ENCODE measurements at places on chromosomes 7 and 10. TPM values are rescaled to one million over a fixed set of nuclear protein-coding genes. Genes with fewer than 3 reads are reported as not detected.

The AOC1 gene
- total RNA-seq: 0.16 TPM

The MINDY4 gene
- 1.3 TPM for total RNA-seq

The MOGAT3 gene
- not detected for total RNA-seq

The TFPI2 gene
- total RNA-seq: not detected

- no peak overlapping the region for H3K27ac ChIP-seq
- no peaks in the 10 kb centered on the region for H3K4me1 ChIP-seq
- peaks cover 19% of the 10 kb centered on the region for H3K27me3 ChIP-seq
- no peak for DNase-seq
Measured at GRCh38 chr10:48626986-48627731, 22.3 kb upstream of the ARHGAP22 start.

DNA sequence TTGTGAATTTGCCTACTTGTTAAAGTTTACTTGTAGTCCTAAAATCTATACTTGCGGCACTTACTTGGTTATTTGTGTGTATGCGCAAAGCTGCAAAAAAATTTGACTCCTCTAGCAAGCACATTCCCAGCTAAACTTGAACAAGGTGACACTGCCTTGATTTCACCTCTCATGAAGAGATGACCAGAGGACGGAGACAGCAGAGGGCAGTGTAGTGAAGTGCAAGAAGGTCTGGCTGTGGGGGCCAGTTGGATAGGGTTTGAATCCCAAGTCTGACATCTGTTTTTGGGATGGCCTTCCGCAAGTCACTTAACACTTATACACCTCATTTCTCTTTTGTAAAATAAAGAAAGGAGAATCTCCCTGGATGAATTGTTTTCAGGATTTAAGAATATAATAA is 15.7 kb downstream of the SLK start:
- peaks cover 54% of the 10 kb centered on the region for H3K4me1 ChIP-seq
- peaks cover 6% of the 10 kb centered on the region for H3K36me3 ChIP-seq
- no peaks in the 10 kb centered on the region for H3K27me3 ChIP-seq
- H3K27ac ChIP-seq: no peak overlapping the region

GRCh38 chr7:136229790-136230189 is 252.6 kb upstream of the MTPN start:
- H3K4me3 ChIP-seq: no peak overlapping the region
- no peak for DNase-seq
- no peaks in the 10 kb centered on the region for H3K4me1 ChIP-seq
- H3K27me3 ChIP-seq: no peaks in the 10 kb centered on the region
- H3K36me3 ChIP-seq: no peaks in the 10 kb centered on the region
- H3K27ac ChIP-seq: no peak overlapping the region

- DNase-seq: no peak
- H3K36me3 ChIP-seq: peaks cover 42% of the 10 kb centered on the region
- peak overlapping the region; percentile 99 for H3K27ac ChIP-seq
- no peaks in the 10 kb centered on the region for H3K27me3 ChIP-seq
- H3K4me1 ChIP-seq: peaks cover 54% of the 10 kb centered on the region
- no peak overlapping the region for H3K4me3 ChIP-seq
Measured at GRCh38 chr7:156778668-156779067, 114.3 kb downstream of the LMBR1 start.

DNA sequence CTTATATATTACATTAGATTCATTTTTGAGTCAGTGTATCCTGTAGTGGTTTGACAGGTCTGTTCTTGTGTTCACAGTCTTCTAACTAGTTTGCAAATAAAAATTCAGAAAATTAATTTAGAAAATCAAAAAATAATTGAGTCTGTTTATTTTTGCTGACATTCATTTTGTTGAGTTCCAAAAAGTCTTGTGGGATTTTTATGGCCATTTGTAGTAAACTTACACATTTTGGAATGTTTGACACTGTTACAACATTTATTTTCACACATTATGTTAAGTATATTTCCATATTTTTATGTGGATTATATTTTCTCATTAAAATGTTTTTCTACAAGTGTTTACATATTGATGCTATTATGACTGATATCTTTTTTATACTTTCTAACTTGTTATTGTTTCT is 16.4 kb downstream of the RABGEF1 start:
- H3K4me3 ChIP-seq: no peak overlapping the region
- no peaks in the 10 kb centered on the region for H3K27me3 ChIP-seq
- H3K27ac ChIP-seq: no peak overlapping the region
- H3K4me1 ChIP-seq: peaks cover 21% of the 10 kb centered on the region
- no peak for DNase-seq

DNA sequence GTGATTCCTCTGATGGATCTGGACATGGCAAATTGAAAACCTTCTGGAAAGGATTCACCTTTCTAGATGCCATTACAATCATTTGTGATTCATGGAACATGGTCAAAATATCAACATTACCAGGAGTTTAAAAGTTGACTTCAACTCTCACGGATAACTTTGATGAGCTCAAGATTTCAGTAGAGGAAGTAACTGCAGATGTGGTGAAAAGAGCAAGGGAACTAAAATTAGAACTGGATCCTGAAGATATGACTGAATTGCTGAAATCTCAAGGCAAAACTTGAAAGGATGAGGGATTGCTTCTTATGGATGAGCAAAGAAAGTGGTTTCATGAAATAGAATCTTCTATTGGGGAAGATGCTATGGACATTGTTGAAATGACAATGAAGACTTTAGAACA is 293.6 kb downstream of the ARHGAP12 start:
- no peak overlapping the region for H3K27ac ChIP-seq
- DNase-seq: no peak
- H3K4me3 ChIP-seq: no peak overlapping the region
- H3K4me1 ChIP-seq: no peaks in the 10 kb centered on the region
- H3K27me3 ChIP-seq: peaks cover 1% of the 10 kb centered on the region

GRCh38 chr10:72310636-72311035 is 36.9 kb downstream of the DDIT4 start:
- no peak overlapping the region for H3K4me3 ChIP-seq
- peaks cover 47% of the 10 kb centered on the region for H3K4me1 ChIP-seq
- no peaks in the 10 kb centered on the region for H3K36me3 ChIP-seq
- DNase-seq: no peak

DNA sequence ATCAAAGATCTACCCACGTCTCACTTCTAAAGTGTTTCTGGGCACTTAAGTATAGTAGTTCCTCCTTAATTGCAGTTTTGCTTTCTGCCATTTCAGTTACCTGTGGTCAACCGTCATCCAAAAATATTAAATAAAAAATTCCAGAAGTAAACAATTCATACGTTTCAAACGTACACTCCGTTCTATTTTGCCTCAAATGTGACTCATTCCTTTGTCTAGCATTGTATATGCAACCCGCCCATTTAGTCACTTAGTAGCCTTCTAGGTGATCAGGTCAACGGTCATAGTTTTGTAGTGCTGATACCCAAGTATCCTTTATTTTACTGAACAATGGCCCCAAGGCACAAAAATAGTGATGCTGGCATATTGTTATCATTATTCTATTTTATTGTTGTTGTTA is 33.8 kb downstream of the HGF start:
- H3K4me3 ChIP-seq: no peak overlapping the region
- no peak for DNase-seq
- no peaks in the 10 kb centered on the region for H3K36me3 ChIP-seq
- H3K4me1 ChIP-seq: no peaks in the 10 kb centered on the region

GRCh38 chr7:36928311-36928710 is 204.0 kb upstream of the AOAH start:
- no peaks in the 10 kb centered on the region for H3K27me3 ChIP-seq
- H3K4me3 ChIP-seq: no peak overlapping the region
- H3K4me1 ChIP-seq: peaks cover 16% of the 10 kb centered on the region
- peaks cover 51% of the 10 kb centered on the region for H3K36me3 ChIP-seq
- no peak overlapping the region for H3K27ac ChIP-seq

DNA sequence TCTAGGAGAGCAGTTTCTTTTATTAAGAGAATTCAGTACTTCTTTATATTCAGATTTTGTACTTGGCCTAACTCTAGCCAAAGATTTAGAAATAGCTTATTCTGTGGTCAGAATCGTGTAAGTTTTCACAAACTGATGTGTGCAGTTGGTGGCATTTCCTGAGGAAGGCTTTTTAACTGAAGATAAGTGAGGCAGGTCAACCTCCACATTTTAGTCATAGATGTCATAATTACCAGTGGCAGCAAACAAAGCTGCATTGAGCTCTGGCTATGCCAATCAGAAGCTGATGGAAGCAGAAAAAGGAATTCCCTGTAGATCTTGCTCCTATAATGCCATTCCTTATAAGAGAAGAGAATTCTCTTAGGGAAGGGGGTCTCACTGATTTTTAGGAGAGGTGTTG is 141.3 kb upstream of the SP8 start:
- H3K4me3 ChIP-seq: no peak overlapping the region
- no peaks in the 10 kb centered on the region for H3K36me3 ChIP-seq
- DNase-seq: no peak
- no peaks in the 10 kb centered on the region for H3K4me1 ChIP-seq
- H3K27ac ChIP-seq: no peak overlapping the region

DNA sequence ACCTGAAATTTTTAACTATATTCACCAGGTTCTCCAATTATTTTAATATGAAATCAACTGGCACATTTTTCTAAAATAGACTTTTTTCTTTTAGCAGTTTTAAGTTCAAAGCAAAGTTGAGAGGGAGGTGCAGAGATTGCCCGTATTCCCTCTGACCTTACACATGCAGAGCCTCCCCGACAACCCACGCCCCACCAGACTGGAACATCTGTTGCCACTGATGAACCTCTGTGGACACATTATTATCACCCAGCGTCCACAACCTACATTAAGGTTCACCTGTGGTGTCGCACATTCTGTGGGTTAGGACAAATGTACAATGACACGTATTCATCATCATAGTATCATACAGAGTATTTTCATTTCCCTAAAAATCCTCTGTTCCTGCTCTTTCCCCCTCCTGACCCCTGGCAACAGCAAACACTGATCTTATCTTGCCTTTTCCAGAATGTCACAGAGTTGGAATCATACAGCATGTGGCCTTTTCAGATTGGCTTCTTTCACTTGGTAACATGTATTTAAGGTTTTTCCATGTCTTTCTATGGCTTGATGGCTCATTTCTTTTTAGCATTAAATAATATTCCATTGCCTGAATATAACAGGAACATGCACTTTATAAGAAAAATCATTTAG is 37.1 kb downstream of the COBL start:
- no peaks in the 10 kb centered on the region for H3K27me3 ChIP-seq
- H3K4me1 ChIP-seq: no peaks in the 10 kb centered on the region
- H3K27ac ChIP-seq: no peak overlapping the region
- no peak for DNase-seq
- H3K36me3 ChIP-seq: no peaks in the 10 kb centered on the region
- H3K4me3 ChIP-seq: no peak overlapping the region

DNA sequence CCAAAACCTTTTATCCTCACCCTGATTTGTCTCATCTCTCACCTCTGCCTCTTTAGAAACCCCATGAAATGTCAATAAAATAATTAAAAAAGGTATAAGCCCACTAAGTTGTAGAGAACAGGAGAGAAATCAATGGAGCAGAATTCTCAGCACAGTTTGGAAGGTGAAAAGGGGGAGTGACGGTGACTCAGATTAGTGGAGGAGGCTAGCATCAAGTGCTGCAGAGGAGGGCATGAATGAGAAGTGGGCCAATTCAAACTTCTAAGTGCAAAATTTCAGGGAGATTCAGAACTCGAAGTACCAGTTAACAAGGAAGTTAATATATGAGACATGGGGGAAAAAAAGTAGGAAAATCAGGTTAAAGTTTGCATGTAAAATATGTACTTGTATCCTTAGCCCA is 34.9 kb upstream of the ETV1 start:
- H3K4me3 ChIP-seq: no peak overlapping the region
- no peaks in the 10 kb centered on the region for H3K36me3 ChIP-seq
- H3K4me1 ChIP-seq: no peaks in the 10 kb centered on the region
- no peak for DNase-seq

GRCh38 chr7:24042028-24042427 is 242.0 kb upstream of the NPY start:
- no peak overlapping the region for H3K4me3 ChIP-seq
- peaks cover 4% of the 10 kb centered on the region for H3K27me3 ChIP-seq
- H3K36me3 ChIP-seq: no peaks in the 10 kb centered on the region
- H3K27ac ChIP-seq: no peak overlapping the region
- no peaks in the 10 kb centered on the region for H3K4me1 ChIP-seq

- no peak overlapping the region for H3K27ac ChIP-seq
- peaks cover 24% of the 10 kb centered on the region for H3K4me1 ChIP-seq
- DNase-seq: no peak
- peaks cover 2% of the 10 kb centered on the region for H3K27me3 ChIP-seq
Measured at GRCh38 chr10:88838766-88839350, 12.8 kb downstream of the ANKRD22 start.

DNA sequence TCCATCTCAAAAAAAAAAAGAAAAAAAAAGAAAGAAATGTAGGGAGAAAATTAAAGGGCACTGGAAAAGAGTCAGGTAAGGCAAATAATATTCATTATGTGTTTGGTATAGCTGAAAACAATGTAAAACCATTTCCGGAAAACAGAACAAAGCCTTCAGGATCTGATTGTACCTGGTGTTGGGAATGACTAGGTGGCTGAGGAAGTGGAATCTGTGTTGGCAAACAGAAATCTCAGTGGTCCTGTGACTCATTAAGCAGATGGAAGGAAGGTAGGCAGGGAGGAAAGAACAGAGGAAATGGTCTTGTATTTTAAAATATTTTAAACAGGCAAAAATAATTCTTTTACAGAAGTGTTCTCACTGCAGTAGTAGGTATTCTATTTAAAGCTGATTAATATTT is 55.7 kb upstream of the GATA3 start:
- H3K4me1 ChIP-seq: peaks cover 2% of the 10 kb centered on the region
- H3K36me3 ChIP-seq: peaks cover 31% of the 10 kb centered on the region
- H3K27ac ChIP-seq: no peak overlapping the region
- DNase-seq: no peak
- H3K4me3 ChIP-seq: no peak overlapping the region

DNA sequence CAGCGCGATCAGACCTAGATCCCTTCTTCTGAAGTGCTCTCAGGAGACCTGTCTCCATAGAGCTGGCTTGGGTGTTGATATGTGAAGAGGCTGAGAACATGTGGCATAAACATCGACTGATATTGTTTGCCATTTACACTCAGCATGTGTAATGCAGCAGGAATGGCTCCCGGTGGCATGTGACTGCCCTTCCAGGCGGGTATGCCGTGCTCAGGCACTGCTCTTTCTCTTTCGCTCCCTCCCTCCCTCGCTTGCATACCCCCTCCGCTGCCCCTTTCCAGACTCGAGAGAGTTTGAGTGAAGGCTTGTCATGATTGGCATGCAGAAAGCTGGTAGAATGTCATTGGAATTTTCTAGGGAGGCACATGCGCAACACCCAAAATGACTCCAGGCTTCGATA is 107.3 kb upstream of the PDCD4 start:
- peaks cover 10% of the 10 kb centered on the region for H3K4me1 ChIP-seq
- no peak for DNase-seq
- no peaks in the 10 kb centered on the region for H3K36me3 ChIP-seq
- peaks cover 2% of the 10 kb centered on the region for H3K27me3 ChIP-seq

DNA sequence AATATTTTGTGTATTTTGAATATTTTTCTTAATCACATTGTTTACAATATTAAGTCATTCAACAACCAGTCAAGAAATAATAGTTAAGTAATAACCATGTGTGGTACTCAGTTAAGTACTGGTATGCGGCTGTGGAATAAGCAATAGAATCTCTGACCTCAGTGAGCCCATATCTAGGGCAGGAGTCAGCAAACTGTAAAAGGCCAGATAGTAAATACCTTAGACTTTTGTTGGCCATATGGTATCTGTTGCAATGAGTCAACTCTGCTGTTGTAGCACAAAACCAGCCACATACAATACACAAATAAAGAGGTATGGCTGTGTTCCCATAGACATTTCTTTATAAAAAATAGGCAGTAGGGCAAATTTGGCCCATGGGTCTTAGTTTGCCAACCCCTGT is 311.6 kb upstream of the SEMA3A start:
- no peaks in the 10 kb centered on the region for H3K27me3 ChIP-seq
- no peaks in the 10 kb centered on the region for H3K36me3 ChIP-seq
- DNase-seq: no peak
- H3K4me1 ChIP-seq: no peaks in the 10 kb centered on the region
- no peak overlapping the region for H3K4me3 ChIP-seq
- H3K27ac ChIP-seq: no peak overlapping the region
